NCI-H2171 treated with DMSO at 0.1 percent for 48 hours (cell line): ENCODE measurements at places on chromosomes 1 and 21.

GRCh38 chr1:178308438-178308837 lies 188.3 kb downstream of the CLEC20A start:
- no peak for DNase-seq

DNA sequence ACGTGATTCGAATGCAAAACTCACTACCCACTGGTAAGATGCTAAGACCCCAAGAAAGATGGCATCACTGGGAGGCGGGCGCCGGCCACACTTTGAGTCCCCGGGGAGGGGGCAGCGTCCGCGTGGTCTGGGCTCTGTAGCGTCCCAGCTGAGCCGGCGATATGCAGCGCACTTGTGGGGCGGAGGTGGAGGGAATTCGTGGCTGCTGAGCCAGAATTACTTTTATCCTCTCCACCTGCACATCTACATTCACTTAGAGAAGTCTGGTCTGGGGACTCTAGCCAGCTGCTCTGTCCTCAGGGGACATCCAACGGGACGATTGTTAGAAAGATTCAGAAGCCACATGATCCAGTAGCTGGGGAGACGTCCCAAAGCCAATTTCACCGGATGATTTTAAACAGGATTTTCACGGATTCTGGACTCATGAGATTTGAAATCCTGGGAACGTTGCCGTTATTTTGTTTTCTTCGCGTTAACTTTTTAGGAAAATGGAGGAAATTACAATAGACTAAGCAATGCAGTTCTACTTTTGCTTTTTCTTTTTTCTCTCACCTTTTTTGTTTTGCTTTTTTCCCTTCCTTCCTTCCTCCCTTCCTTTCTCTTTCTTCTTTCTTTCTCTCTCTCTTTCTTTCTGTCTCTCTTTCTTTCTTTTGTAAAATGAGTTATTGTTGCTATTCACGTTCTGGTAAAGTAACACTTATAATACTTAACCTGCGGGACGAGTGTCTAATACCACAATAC lies 1.3 kb downstream of the JAM2 start:
- peak; percentile 28 for DNase-seq

- no peak for DNase-seq
These were observed 39.3 kb downstream of the CRP start for GRCh38 chr1:159675046-159675445.

GRCh38 chr1:202659541-202659940 lies 50.7 kb downstream of the SYT2 start:
- DNase-seq = peak; percentile 91

- peak; percentile 13 for DNase-seq
These were observed 3.5 kb upstream of the TRIT1 start for GRCh38 chr1:39886757-39887231.

DNA sequence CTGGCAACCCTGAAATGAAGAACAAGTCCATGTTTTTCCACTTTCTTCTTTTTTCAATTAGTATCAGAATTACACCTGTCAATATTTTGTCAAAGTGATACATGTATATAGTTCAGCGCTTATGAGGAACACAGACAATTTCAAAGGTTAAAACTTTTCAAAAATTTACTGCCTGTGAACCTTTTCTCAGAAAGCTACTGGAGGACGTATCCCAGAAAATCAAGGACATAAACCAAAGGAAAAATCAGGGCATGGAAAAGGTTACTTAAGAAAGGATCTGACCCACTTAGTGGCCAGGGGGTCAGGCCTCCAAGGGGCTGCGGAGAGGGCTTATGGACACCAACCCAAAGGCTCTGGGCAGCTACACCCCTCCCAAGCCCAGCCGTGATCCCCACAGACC lies 81.1 kb upstream of the ACTRT2 start:
- DNase-seq = no peak

GRCh38 chr1:31745096-31745945 lies 18.8 kb downstream of the ADGRB2 start:
- no peak for DNase-seq

GRCh38 chr21:27519361-27519760 lies 552.5 kb upstream of the ADAMTS5 start:
- DNase-seq = peak; percentile 6

DNA sequence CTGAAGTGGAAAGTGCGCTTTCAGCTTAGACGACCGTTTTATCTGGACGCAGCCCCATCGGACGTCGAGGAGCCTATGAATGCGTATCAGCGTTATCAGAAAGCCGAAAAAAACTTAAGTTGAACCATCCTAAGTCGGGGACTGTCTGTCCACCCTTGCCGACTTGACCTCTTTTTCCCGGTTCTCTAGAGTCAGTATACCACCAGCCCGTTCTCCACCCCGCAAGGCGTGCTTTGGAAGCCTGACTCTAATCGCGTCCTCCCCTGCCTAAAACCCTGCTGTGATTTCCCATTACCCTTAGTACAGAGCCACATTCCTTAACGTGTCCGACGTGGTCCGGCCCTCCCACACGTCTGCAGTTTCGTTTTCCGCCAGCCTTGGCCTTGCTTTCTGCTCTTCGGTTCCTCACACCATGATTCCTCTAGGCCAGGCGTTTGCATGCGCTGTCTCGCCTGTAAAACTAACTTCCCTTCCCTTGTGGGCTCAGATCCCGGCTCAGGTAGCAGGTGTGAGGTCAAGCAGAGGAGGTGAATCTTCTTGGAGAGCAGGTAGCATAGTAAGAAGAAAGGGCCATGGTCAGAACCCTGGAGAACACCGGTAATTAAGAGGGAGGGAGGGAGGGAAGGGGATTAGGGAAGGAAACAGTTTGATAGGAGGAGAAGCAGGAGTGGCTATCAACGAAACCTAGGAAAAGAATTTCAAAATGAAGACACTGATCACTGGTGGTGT lies 865 bp downstream of the ADPRS start:
- DNase-seq = no peak

DNA sequence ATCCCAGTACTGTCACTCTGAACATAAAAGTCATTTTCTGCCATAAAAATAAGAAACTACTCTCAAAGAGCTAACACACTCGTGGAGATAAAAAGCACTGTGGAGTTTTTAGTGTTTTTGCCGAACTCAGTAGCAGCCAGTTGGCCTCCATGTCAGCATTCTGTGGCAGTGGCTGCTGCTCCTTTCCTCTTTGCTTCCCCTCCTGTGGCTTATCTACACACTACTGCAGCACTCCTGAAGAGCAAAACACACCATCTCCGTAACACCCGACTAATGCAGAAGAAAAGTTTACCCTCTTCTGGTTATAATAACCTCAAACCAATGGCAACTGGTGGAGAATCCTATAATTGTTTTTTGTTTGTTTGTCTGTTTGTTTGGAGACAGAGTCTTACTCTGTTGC lies 44.9 kb downstream of the RAB3GAP2 start:
- no peak for DNase-seq

DNA sequence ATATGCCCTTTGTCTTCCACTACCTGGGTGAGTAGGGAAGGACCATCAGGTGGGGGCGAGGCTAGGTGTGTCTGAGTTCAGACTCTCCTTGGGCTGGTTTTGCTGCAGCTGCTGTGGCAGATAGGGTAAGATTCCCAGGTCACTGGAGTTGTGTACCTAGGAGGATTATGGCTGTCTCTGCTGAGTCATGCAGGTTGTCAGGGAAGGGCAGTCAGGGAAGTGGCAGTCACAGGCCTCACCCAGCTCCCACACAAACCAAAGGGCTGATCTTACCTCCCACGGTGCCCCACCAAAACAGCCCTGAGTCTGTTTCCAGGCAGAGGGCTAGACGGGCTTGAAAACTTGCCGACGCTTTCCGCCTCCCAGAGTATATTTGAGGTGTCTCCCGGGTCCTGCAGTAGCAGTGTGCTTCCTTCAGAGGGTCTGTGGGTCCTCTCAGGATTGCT lies 201.6 kb upstream of the PLXNA2 start:
- DNase-seq = no peak

DNA sequence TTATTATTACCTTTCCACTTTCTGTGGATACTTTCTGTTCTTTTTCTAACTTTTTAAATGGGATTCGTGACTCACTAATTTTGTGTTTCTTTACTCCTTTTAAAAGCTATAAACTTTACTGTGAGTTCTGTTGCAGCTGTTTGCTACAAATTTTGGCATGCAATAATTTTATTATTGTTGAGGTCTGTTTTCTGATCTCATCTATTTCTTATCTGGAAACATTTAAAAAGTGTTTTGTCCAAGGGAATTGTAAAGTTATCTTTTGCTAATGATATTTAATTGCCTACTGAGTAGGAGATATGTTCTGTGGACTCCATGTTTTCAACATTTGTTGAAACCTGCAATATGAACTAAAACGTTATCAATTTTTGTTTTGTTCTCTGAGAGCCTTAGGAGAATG lies 138.1 kb upstream of the COL6A1 start:
- no peak for DNase-seq

DNA sequence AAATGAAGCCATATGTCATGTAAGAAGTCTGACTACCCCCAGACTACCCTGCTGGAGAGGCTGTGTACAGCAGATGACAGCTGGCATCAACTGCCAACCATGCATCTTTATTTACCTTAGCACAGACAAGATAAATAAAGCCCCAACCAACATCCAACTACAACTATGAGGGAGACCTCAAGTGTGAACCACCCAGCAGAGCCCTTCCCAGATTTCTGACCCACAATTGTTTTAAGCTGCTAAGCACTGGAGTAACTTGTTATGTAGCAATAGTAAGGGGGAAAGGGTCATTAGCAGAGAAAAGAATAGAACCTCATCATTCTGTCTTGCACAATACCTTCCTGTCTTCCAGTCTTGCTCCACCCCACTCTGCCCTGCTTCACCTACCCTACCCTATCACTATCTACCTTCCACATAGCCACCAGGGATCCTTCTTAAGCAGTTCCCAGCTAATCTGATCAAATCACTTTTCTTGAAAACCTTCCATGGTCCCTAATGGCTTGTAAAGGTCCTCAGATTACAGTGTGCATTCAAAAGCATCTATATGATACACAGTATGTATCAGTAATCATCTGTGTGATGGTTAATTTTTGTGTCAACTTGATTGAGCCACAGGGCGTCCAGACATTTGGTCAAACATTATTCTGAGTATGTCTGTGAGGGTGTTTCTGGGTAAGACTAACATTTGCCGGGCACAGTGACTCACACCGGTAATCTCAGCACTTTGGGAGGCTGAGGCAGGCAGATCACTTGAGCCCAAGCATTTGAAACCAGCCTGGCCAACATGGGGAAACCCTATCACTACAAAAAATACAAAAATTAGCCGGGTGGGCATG lies 19.6 kb upstream of the RBM15 start:
- peak; percentile 75 for DNase-seq

GRCh38 chr1:10519016-10519417 lies 44.3 kb downstream of the PEX14 start:
- DNase-seq = no peak

- DNase-seq = no peak
These were observed 129.6 kb upstream of the COA6 start for GRCh38 chr1:234243521-234244260.

GRCh38 chr1:29387210-29387609 lies 150.9 kb downstream of the PTPRU start:
- DNase-seq = no peak

DNA sequence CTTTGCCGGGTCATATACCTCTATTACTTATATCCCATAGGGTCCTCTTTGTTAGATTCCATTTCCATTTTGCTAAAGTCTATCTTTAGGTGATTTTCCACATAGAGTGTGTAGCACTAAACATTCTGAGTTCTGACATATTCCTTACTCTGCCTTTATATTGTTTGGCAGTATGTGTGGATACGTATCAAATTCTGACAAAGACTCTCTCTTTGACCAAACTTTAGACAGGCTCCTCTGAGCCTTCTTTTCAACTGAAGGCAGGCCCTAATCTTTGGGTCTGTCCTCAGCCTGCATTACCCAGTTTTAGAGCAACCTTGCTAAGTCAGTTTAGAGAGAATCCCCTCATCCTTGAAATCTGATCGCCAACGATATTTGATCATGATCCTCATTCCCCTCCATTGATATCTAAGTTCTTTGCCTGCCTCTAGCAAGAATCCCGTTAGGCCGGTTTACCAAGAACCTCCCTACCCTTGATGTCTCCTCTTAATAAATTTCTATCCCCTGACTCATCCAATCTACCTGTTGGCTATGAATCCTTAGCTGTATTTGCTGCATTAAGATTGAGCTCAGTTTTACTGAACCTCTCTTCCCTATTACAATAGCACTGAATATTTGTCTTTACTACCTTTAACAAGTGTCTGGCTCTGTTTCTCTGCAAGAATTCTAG lies 10.4 kb upstream of the PPT1 start:
- no peak for DNase-seq

DNA sequence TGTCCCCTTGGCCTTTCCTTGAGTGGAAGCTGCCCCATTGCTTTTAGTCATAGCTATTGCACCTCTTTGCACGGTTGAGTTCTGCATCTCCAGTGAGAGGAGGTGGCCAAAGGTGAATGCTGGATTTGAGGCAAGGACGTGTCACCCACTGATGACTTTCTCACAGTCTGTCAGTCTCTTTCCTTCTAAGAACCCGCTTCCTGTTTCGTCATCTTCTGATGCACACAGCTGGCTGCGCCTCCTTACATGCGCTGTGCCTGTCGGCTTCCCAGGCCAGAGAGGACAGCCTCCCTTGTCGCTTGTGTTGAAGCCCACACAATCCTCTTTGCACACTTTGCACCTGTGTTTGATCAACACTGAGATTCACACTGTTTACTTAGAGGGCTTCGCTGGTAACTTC lies 41.8 kb upstream of the PWP2 start:
- DNase-seq = no peak

- peak; percentile 5 for DNase-seq
These were observed 150.1 kb downstream of the PLXNA2 start for GRCh38 chr1:208093754-208094719.

DNA sequence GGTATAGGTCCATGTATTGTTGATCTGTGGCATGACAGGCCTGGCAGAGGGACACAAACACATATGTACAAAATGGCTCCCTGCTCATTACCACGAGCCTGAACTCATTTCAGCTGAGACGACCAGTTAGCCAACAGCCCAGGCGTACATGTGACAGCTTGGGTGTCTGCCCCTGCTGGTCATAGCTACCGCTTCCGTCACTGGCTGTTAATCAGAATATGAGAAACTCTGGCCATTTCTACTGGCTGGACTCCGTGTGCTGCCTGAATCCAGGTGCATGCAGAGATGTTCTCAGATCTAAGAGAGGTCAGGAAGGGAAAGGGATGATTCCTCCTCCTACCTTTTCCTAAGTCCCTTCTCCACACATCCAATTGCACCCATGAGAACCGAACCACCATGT lies 144.5 kb downstream of the PBX1 start:
- no peak for DNase-seq

- DNase-seq = peak; percentile 28
These were observed 40.4 kb downstream of the RIMS3 start for GRCh38 chr1:40625076-40625475.
